T-helper 2 cell (primary cell): ENCODE measurements at places on chromosomes 13 and 19.

GRCh38 chr19:19591133-19591825, 27.2 kb downstream of the PBX4 start:
- DNase-seq: peak; percentile 86

DNA sequence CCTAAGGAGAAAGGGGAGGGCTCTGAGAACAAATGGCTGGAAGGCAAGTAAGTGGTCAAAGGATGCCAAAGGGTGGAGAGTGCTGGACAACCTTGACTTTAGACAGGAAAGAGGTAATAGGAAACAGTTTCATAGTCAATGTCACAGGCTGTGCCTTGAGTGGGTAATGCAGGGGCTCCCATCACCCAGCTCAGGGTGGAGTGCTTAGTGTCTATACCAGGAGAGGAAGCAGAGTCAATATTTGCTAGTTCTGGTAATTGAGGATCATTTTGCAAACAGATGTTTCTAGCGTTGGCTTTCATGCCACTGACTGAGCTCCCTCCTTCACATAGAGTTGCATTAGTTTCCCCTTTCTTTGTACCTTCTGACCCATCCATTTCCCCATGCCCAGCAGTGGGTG, 64.6 kb upstream of the KL start:
- no peak for DNase-seq

DNA sequence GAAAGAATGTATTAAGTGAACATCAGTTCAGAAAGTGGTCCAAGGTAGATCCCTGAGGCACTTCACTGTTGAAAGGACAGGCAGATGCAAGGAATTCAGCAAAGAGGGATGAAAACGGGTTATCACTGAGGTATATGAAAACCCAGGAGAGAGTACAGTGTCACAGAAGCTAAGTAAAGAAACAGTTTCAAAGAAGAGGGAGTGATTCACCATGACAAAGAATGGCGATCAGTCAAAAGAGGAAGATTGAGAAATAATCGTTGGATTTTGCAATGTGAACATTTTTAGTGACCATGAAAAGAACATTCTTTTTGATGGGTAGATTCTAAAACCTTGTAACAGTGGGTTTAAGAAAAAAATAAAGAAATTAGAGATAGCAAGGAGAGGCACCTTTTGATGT, 99.3 kb downstream of the EPSTI1 start:
- DNase-seq: no peak

DNA sequence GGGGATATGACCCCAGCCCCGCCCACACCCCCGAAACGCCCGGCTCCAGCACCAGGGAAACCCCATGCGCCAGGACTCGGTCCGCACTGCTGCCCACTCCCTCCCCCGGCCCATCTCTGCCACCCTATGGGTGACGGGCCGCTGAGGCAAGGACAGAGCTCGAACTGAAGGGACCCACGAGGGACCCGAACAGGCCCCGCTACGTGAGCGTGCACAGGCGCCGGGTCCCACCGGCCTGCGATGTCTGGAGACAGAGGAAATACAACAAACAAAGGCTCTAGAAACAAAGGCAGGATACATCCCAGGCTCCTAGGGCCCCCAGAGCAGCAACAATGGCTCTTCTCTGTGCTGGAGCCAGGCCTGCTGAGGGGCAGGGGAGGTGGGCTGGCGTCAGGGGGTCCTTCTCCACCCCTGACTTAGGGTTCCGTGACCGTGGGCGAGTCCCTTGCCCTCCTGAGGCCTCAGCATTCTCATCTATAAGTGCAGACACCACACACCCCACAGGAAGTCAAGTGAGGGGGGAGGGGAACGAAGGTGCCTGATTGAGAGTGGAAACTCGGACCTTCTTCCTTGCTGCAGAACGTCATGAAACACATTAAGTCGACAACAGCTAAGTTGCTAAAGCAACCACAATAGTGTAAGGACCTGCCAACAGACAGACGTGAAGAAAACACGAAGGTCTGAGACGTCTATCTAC, 3.1 kb downstream of the ABHD17A start:
- no peak for DNase-seq

- DNase-seq: no peak
These were observed 128.3 kb upstream of the FRY start for GRCh38 chr13:31903111-31903815.

DNA sequence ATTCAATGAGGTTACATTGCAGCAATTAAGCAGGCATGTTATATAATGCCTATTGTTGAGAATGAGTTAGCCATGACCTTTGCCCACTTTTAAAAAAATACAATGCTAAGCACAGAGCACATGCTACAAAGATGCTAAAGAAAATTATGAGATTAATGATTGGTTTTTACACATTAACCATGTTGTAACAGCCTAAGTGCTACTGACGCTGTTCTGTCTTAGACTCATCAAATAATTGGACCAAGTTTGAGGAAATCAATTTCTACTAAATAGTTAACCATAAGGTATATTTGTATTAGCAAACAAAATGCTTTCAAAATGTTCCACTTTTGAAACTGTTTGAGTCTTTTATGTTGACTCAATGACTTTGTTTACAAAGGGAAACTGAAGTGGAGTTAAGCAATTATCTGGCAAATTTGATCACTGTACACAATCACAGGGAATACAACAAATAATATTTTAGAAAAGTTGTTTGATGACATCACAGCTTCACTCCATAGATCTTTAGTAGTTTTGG, 14.3 kb downstream of the MIR17HG start:
- no peak for DNase-seq

DNA sequence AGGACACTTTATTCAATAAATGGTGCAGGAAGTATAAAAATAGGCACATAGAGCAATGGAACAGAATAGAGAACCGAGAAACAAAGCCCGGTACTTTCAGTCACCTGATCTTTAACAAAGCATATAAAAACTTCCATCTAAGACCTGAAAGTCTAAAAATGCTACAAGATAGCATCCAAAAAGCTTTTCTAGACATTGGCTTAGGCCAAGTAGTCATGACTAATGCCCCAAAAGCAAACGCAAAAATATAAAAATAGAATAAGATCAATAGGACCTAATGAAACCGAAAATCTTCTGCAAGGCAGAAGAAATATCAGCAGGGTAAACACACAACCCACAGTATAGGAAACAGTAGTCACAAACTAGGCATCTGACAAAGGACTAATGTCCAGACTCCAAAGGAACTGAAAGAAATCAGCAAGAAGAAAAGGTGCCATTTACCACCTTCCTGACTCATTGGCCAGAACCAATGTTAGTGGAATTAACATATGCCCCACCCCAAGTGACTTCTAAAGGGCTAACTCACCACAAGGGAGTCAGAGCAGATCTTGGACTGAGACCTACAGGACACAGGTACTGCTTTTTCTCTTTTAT, 40.8 kb upstream of the CEACAM21 start:
- no peak for DNase-seq

GRCh38 chr19:47651691-47652090, 42.8 kb downstream of the BICRA start:
- DNase-seq: no peak

- DNase-seq: no peak
These were observed at the start of gene MEIS3 for GRCh38 chr19:47419030-47419783. TSS of gene MEIS3 (minus strand) at chr19:47419527. CDS start at chr19:47419081, 446 bp downstream.

DNA sequence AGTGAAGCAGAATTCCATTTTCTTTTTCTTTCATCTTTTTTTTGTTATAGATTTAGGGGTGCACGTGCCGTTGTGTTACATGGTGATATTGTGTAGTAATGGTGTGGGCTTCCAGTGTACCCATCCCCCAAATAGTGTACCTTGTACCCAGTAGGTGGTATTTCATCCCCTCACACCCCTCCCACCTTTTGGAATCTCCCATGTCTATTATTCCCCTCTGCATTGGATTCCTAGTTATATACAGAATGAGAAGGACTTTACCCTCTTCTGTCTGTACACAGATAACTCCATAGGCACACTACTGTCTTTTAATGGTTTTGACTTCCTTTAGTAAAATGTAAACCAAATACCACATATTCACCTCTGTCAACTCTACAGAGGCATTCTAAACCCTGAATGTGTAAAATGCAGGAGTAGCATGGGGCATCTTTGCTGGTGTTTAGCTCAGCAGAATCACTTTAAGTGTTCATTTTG, 28.0 kb downstream of the FRY start:
- DNase-seq: no peak

DNA sequence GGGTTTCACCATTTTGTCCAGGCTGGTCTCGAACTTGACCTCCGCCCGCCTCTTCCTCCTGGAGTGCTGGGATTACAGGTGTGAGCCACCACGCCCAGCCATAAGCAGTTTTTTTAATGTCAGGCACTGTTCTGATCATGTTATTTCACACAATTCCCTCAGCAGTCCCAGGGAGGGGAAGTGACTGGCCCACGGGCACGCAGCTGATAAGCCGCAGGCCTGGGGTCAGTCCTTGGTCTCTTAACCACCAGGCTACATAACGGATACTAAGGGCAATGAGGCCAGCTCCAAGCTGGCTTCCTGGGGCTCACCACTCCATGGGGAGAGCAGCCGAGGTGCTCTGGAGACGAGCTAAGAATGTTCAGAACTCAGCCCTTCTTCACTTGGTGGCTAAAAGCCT, 13.5 kb downstream of the BRSK1 start:
- DNase-seq: no peak

DNA sequence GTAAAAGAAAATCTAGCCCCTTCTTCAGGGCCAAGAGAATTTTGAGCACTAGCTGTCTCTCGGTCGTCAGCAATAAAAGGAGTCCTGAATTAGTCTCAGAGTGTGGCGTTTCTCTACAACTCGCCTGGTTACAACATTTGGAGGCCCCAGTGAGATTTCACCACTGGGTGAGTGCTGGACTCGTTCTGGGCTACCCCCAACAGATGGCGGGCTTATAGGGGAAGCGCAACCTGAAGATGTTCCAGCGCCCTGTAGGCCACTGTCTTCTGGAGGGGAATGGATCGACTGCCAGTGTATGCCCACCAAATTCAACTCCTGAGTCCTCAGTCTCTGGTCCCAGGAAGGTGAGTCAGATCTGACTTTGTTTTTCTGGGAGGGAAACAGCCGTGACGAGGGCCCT, 11.7 kb upstream of the ZNF181 start:
- DNase-seq: no peak

- no peak for DNase-seq
These were observed 8.2 kb downstream of the REX1BD start for GRCh38 chr19:18596752-18597157.

GRCh38 chr19:4775627-4776152, 15.8 kb upstream of the FEM1A start:
- DNase-seq: no peak

DNA sequence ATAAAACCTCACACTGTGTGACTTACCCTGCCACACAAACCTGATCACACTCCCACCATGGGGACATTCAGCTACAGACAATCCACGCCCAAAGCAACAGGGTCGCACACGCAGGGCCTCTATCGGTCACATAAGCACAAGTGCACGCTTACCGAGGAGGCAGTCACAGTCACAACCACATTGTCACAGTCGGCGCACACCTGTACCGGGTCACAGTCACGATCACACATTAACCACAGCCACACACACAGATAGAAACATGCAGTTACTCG, 579 bp downstream of the ZNF566 start:
- DNase-seq: peak; percentile 8

GRCh38 chr19:56117376-56117884, 3.7 kb downstream of the ZNF787 start:
- DNase-seq: no peak

GRCh38 chr13:23963947-23964346, 66.6 kb upstream of the C1QTNF9B start:
- DNase-seq: no peak

GRCh38 chr19:33194886-33195644, 935 bp downstream of the LRP3 start:
- DNase-seq: no peak

DNA sequence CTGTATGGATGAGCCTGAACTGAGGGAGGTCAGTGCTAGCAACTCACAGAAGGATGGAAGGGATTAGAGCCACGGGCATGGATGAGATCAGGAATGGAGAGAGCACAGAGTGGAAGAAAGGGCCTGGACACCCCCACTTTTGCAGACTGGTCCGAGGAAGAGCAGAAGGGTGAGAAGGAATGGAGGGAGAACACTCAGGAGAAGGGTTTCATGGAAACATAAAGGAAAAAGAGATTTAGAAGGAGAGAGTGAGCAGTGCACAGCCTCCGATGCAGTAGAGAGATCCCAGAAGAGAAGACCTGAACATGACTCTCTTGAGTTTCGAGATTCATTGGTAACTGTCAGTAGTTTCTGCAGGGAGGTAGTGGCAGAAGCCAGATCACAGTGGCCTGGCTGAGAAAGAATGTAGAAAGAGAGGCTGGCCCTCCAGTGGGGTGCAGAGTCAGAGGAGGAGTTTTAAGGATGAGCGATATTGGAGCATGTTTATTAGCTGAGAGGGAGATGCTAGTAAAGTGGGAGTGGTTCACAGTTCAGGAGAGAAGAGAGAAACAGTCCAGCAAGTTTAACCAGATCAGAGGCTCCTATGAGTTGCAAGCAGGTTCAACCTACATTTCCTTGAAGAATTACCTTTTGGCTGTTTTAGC, 108.9 kb downstream of the ZAR1L start:
- no peak for DNase-seq

GRCh38 chr19:2731181-2731995, 8.4 kb downstream of the SLC39A3 start:
- no peak for DNase-seq

GRCh38 chr19:38239816-38240215, 15.8 kb upstream of the DPF1 start:
- no peak for DNase-seq

GRCh38 chr13:19737844-19738557, 44.7 kb downstream of the PSPC1 start:
- no peak for DNase-seq

GRCh38 chr13:93025984-93026383, 200.6 kb upstream of the GPC6 start:
- DNase-seq: no peak

DNA sequence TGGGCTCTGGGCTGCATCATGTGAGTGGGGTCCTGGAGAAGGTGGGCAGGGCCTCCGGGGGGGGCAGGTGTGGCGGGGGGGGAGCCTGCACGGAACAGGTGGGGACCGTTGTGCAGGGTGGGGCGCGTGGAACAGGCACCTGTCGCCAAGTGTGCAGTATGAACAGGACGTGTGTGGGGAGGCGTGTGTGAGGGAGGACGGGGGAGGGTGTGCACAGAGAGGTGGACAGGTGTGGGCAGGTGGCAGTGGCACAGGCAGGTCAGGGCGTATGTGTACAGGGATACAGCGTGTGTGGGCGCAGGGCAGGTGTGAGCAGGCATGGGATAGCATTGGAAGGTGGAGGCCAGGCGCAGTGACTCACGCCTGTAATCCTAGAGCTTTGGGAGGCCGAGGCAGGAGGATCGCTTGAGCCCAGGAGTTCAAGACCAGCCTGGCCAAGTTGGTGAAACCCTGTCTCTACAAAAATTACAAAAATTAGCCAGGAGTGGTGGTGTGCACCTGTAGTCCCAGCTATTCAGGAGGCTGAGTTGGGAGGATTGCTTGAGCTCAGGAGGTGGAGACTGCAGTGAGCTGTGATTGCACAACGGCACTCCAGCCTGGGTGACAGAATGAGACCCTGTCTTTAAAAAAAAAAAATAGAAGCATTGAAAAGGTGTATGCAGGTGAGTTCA, 3.2 kb downstream of the PLK5 start:
- DNase-seq: no peak

DNA sequence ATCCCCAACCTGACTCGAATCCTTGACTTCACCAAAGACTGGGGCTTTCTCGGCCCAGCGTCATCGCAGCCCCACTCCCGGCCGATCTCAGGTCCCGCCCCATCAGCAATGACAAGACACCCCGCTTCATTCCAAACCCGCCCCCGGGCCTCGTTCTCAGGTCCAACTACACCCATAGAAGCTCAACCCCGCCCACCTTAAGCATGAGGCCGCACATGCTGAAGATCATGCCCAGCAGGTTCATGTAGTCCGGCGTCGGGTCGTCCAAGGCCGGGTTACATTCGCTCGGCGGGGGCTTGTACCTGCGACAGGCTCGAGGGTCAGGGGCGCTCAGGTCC, 2.3 kb downstream of the WDR83 start:
- peak; percentile 54 for DNase-seq
